Stimulated activated CD4-positive, alpha-beta T cell treated with anti-CD3 and anti-CD28 coated beads, Interleukin-4, amount 100 ng/mL, for 4 hours (primary cell): ENCODE measurements at places on chromosomes 5 and 9.
A peak's percentile ranks its signal among the peaks of the same experiment; 100 is the strongest.

- peak; percentile 17 for DNase-seq
Measured at GRCh38 chr9:34929506-34930102, 28.5 kb upstream of the PHF24 start.

DNA sequence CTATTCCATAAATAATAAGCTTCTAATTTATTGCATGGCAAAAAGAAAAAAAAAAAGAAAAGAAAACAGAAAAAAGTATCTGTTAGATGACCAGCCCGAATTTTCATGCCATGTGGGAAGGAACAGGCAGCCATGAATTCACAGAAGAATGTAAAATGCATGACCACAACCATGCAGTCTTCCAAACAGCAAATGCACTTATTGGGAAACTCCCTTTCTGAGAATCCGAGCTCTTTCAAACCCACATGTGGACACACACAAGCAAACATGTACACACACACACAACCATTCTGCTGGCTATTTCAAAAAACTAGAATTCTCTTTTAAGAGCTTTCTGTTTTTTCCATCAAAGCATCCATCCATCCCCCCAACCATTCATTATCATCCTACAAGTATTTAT, 236.1 kb downstream of the DNAH5 start:
- no peak for DNase-seq

GRCh38 chr9:6944093-6944551, 186.3 kb downstream of the KDM4C start:
- no peak for DNase-seq

DNA sequence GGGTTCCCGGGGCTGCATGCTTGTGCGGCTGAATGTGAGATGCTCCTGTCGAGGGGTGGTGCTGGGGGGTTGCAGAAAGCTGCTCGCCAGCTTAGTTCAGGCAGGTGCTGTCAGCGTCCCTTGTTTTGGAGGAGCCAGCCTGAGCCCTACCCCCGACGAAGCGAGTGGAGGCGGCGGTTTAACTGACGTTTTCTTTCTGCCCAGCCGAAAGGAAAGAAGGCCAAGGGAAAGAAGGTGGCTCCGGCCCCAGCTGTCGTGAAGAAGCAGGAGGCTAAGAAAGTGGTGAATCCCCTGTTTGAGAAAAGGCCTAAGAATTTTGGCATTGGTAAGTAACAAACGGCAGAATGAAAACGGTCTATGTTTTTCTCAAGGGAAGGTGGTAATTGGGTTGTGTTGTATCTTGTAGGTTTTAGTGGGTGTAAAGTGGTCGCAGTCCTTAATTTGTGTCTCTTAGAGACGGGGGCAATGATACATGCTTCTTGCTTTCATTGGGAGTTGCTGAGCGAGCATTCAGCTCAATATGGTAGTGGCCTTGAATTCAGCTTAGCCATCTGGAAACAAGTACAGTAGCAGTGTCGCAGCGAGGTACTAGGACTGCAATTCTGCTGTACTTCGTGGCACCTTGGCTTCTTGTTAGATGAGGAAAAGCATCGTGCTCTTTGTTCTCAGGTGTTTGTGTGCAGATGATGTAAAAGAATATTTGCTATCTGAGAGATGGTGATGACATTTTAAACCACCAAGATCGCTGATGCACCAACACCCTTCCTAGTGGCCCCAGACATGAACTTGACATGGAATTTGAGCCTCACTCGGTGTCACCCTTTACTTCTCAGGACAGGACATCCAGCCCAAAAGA, 928 bp downstream of the RPL7A start:
- DNase-seq: no peak

GRCh38 chr5:35538198-35538931, 79.3 kb upstream of the SPEF2 start:
- DNase-seq: no peak

- DNase-seq: peak; percentile 10
Measured at GRCh38 chr9:126915281-126915816, 767 bp downstream of the RALGPS1 start.

DNA sequence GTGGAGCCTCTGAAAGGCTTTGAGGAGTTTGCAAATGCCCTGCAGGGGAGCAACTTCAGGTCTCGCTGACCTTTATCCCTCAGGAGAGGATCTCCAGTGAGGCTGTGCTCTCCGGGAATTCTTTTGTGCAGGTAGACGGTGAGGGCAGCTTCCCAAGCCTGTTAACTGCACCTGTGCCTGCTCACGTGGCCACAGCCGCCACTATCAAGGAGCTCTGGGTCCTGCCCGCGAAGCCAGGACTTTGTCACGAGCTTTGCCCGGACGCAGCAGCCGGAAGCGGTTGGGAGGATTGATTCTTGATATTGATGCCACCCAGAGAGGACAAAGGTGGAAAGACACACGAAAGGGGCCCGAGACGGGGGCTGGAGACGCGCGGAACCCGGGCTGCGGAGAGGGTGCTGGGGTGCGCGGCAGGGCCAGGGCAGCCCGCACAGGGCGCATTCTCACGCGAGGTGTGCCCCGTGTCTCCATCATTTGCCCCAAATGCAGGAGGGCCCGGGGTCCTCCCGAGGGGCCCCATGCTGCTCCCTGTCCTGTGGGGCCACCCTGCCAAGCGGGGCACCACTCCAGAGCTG, 18.2 kb downstream of the SLC9A3 start:
- no peak for DNase-seq

- DNase-seq: no peak
Measured at GRCh38 chr5:133117166-133117911, 65.5 kb downstream of the HSPA4 start.

DNA sequence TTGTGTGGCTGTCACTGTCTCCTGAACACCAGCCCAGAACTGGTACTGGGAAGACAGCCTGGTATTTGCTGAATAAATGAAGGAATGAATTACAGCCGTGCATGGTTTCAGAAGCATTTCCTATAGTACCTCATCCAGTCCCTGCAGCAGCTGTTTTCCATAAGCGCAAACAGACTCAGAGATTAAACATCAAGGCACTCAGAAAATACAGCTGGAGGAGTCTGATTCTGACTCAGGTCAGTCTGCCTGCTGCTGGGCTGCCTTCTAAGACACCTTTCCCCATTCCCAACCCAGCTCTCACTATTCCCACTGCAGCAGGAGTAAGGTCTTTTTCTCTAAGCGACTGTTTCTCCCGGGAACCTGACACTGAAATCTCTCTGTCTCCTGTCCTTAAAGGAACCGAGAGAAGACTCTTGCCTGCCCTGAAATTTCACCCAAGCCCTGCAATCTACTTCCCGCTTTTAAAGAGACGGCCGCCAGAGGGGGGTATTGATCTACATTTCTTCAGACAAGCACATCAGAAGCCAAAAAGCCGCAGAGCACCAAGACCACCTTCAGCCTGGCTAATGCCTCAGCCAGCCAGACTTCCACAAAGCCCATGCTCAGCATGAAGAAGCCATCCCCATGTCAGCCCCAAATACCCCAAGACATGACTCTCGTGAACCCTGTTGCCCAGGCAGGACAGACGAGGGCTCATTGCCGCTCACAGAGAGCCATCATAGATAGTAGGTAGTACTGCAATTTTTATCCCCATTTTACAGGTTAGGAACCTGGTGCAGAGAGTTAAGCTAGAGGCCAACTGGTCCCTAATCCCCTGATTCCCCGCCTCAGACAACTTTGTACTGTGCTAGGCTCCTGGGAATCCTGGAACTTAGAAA, 5.4 kb upstream of the FOXI1 start:
- peak; percentile 50 for DNase-seq

DNA sequence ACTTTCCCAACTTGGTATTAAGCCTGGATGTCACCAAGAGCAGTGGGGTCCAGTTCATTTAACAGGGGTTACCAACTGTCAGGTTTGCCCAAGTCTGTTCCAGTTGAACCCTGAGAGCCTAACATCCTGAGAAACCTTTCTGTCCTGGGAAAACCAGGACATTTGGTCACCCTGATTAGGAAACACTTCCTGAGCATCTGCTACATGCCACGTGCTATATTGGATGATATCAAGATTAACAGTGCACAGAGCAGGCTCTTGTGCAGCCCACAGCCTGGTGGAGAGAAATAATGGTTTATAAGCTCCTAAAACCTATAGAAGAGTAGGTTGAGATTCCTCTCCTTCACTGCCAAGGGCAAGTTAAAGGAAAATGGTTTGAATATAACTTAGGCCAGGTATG, 102.9 kb upstream of the RAD23B start:
- DNase-seq: no peak

GRCh38 chr5:23977997-23978396, 470.6 kb downstream of the PRDM9 start:
- DNase-seq: no peak

- DNase-seq: no peak
Measured at GRCh38 chr5:112372543-112372942, 46.5 kb downstream of the EPB41L4A start.

GRCh38 chr5:115892021-115892420, 50.3 kb downstream of the AP3S1 start:
- DNase-seq: no peak

DNA sequence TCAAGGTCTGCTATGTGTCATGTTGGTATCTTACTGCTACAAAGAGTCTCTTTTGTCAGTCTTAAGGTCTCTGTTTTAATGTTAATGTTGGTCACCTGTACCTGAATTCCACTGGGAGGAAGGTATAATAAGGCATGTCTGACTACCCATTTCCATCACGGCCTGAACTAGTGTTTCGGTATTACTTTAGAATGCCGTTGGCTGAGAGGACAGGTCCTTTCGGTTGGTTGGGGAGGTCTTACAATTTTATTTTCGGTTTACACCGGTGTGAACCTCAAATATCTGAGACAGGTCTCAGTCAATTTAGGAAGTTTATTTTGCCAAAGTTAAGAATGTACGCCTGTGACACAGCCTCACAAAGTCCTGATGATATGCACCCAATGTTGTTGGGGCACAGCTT, 154.9 kb upstream of the ABCA1 start:
- no peak for DNase-seq

GRCh38 chr5:8634219-8634618, 765.3 kb downstream of the MTRR start:
- DNase-seq: no peak

- DNase-seq: no peak
Measured at GRCh38 chr5:128535251-128535650, 2.8 kb downstream of the FBN2 start.

- DNase-seq: no peak
Measured at GRCh38 chr9:84781931-84782866, 112.7 kb downstream of the NTRK2 start.

GRCh38 chr5:57650360-57651069, 167.9 kb upstream of the ACTBL2 start:
- peak; percentile 4 for DNase-seq

DNA sequence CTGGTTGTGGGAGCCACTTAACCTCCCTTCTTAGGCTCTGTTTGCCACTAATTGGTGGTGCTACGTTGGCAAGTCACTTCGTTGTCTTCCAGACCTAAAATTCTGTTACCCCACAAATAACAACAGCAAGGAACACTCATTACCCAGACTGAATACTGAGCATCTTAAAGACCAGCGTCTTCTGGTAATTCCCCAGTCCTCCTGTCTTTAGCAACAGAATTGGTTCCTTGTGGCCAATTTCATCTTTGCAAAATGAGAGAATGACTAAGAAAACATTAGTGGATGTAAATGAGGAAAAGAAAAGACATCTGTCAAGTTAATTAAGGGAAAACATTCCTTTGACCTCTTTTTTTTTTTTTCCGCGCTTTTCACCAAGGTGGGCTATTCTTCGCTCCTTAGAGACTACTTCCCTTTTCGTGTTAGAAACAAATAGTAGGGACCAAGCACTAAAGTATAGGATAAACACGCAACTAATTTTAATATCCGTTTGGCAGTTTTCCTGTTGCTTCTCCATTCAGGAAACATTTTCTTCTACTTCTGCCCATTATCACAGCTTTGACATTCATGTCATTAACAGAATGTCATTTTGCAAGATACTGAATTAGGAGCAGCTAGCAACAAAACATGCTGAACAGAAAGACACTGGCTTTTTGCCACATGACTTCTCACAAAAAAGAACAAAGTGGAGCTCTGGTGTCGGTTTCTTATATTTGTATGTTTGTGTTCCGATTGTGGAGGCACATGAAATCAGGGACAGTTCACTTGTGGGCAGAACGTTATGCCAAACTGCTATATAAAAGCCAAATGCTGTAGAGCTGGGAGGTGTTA, 154.2 kb downstream of the CD180 start:
- DNase-seq: no peak

- DNase-seq: no peak
Measured at GRCh38 chr9:95193067-95193466, 124.4 kb downstream of the FANCC start.

- no peak for DNase-seq
Measured at GRCh38 chr9:20693068-20693467, 9.0 kb downstream of the FOCAD start.

- DNase-seq: no peak
Measured at GRCh38 chr5:56735849-56736641, 79.3 kb upstream of the MAP3K1 start.

DNA sequence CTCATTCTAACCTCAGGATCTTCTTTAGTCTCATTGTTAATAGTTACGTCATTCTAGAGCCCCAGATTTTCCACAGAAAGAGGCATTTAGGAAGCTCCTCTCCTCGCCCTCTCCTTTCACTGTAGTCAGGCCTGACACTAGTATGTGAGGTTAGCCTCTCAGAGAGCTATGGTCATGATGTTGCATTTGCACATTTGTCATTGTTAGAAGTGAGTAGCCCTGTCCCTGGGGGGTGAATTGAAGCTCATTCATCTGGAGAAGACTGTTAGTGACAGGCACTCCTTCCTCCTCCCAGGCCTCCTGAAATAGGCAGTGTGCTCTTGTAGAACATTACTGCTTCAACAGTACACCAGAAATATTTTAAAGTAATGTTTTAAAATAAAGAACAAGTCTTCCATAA, 26.6 kb upstream of the LRRTM2 start:
- no peak for DNase-seq

GRCh38 chr9:83699615-83700014, 8.1 kb downstream of the UBQLN1 start:
- DNase-seq: no peak

GRCh38 chr5:64213011-64213410, 47.4 kb downstream of the RNF180 start:
- DNase-seq: no peak

GRCh38 chr5:32207355-32207634, 33.2 kb upstream of the GOLPH3 start:
- no peak for DNase-seq

GRCh38 chr9:93948441-93949072, 6.6 kb downstream of the BARX1 start:
- DNase-seq: no peak

DNA sequence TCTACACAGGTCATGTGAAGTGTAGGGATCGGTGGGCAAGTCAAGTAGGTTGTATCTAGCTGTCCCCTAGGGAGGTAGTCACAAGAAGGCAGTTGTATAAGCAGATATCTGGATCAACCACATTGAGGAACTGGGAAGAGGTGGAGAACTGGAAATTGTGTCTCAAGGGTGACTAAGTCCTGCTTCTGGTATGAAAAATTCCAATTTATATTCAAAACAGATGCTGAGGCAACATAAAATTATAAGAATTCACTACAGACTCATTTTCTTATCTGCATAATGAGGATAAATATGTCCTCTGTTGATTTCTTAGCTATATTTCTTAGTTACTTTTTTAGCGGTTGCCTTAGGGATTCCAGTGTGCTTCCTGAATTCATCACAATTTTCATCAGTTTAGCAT, 46.8 kb downstream of the GALNT12 start:
- DNase-seq: no peak

DNA sequence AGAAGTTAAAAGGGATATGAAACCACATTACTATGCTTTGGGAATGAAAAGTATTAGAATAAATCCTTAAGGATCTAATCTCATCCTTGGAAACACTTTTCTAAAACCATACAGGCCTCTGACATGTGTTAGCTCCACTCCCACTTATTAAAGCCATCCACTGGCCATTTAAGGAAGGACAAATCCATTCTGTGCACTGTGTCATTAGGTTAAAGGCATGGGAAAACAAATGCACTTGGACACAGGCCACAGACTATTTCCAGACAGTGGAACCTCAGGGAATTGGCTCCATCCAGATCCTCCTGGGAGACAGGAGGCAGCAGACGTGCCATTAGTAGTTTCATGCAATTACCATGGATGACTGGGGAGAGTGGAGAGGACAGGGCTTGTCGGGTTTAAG, 454.9 kb downstream of the ENC1 start:
- DNase-seq: no peak
